ENCODE measurements at places on chromosomes 11 and 22.
A peak's percentile ranks its signal among the peaks of the same experiment; 100 is the strongest.

GRCh38 chr11:68347841-68348240, 35.5 kb downstream of the LRP5 start:
- no peak for DNase-seq

GRCh38 chr11:93783765-93784144, 327 bp upstream of the MED17 start:
- DNase-seq: peak; percentile 4

DNA sequence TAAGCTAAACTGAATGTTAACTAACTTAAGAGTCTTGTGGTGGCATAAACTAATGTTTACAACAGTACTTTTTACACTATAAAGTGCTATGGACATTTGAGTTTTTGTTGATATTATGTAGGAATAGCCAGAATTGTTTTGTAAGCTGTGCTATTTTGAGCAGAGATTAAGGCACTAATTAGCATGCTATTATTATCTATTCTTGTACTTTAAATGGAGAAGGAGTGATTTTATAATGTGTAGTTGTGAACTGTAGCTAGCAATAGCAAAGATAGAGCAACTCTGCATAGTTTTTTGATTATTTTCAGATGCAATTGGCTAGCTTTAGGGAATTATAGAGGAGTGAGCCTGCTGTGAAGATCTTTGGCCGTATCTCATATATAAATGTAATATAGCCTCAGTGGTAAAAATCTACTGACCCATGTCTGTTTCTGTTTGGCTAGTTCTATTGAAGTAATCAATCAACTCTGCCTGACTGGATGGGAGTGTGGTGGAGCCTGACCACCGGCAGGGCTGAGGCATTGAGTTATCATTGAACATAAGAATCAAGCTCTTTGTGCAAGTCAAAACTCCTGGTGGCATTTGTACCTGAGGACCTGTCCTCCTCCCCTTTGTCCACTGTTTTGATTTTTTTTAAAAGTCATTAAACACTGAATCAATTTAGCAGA, 34.3 kb downstream of the NCAM1 start:
- no peak for DNase-seq

GRCh38 chr11:90363739-90364138, 140.9 kb upstream of the CHORDC1 start:
- no peak for DNase-seq

- DNase-seq: no peak
These were observed 42.4 kb upstream of the WEE1 start for GRCh38 chr11:9530901-9531625.

GRCh38 chr11:94876645-94877442, 96.5 kb downstream of the CWC15 start:
- peak; percentile 97 for DNase-seq

GRCh38 chr11:129278586-129279319, 86.6 kb upstream of the ARHGAP32 start:
- DNase-seq: no peak

GRCh38 chr11:6443269-6444003, 2.6 kb upstream of the HPX start:
- peak; percentile 38 for DNase-seq

- DNase-seq: no peak
These were observed 93.2 kb downstream of the PLEKHA7 start for GRCh38 chr11:16921019-16921418.

DNA sequence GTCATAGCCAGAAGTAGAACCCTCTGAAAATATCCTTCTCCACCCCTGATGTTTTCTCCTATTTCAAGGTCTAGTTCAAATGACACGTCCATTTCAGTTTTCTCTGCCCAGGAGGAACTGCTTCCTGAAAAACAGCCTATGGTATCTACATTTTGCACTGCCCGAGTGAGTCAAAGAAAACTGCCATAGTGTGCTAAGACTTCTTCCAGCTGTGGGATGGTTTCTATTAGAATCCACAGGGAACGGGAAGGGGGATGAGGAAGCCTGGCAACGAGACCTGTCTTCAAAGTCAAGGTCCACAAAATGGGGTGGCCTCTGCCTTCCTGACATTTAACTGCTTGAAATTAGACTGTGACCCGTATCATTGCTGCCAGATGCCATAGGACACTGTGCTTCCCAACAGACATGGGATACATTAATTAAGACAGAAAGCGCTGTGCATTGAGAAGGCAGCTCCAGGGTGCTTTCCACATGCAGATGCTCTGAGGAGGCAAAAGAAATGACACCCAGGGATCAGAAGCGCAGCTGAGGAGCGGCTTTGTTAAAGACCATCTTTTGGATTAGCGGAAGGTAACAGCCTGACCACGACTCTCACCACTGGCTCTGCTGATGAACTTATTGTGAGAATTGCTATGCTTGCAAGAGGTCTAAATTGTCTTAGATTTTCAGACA, 39.4 kb upstream of the NUP50 start:
- DNase-seq: no peak

GRCh38 chr11:77199137-77199745, 71.2 kb downstream of the MYO7A start:
- DNase-seq: no peak

DNA sequence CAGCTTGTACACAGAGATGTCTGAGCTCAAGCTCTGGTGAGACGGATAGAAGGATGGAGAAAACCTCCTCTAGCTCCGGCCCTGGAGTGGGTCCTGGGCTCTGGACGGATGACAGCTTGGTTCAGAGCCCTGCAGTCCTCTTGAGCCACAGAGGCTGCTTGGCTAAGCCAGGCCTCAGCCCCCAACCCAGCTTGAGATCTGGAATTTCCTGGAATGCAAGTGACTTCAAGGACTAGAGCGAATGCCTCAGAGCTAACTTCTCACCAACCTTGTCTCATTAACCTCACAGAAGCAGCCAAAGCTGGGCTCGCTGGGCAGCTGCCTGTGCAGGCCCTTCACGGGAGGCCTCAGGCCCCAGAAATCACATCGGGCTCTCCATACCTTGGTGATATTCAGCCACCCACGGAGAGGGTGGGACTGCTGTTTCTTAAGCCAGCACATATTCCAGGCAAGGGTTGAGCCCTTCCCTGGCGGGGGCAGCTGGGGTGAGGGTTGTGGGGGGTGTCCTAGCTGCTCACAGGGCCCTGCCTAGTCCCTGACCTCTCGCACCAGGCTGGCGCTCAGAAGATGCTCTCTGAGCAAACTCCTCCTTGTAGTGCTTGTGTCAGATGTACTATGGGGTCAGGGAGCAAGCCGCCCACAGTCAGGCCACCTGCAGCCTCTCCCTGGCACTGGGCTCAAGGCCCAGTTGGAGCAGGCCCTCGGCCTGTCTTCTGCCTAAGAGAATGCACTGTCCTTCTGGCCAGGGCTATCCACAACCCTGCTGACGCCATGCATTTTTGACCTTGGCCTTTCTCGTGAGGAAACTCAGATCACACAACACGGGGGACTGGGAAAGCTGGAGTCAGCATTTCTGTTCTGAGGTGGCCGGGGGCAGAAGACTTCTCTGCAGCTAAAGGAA, 73.6 kb upstream of the TTLL12 start:
- DNase-seq: no peak

DNA sequence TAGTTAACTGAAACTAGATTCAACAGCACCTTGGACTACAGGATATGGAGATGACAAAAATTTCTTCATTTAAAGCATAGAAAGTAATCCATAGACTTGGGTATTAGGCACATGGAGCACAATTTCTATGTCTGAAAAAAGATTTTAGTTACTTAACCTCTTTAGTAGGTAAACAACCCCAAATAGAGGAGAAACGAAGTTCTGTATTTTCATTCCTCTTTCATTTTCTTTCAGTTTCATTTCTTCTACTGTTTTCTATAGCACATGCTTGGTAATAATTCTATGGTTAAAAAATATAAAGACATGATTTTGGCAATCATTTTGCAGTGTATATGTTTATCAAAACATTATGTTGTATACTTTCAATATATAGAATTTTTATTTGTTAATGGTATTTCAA, 99.5 kb downstream of the CASP12 start:
- no peak for DNase-seq

GRCh38 chr11:68993546-68993945, 12.8 kb upstream of the MRGPRD start:
- no peak for DNase-seq

DNA sequence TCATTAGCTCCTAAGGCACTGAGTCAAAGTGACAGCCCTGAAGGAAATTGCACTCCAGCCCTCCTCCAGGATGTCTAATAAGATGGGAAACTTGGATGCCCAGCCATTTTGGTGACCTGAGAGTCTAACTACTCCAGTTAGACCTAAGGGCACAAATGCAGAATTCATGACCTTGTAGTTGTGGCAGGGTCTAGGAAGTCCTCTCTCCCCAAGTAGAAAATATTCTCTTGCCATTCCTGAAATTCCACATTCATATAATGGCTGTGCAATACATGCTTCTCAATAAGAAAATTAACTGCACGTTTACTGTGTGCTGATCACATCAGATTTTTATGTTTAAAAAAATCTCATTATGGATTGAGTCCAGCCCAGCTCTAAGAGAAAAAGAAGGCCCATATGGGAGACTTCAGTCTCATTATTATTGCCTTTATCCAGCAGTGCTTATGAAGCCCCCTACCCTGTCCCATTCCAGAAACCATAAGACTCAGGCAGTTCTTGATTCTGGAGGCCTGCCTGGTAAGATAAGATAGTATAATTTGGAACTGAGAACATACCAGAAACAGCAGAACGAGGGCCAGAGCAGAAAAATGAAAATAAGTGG, 133.7 kb upstream of the LDLRAD3 start:
- DNase-seq: no peak

DNA sequence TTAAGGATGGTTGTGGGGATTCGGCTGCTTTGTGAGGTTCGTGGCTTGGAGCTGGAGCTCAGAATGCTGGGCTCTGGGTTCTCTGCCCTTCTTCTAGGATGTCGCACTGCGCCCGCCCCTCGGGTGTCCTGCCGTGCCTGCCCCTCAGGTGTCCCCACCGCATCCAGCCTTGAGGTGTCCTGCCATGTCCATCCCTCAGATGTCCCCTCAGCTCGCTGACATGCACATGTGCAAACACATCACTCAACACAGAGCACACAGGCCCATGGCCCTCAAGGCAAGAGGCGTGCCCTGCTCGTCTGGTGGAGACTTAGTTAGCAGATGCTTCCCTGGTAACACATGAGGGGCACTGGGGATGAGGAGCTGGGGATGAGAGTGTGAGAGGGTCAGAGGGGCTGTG, 359.3 kb downstream of the TBC1D22A start:
- DNase-seq: no peak

DNA sequence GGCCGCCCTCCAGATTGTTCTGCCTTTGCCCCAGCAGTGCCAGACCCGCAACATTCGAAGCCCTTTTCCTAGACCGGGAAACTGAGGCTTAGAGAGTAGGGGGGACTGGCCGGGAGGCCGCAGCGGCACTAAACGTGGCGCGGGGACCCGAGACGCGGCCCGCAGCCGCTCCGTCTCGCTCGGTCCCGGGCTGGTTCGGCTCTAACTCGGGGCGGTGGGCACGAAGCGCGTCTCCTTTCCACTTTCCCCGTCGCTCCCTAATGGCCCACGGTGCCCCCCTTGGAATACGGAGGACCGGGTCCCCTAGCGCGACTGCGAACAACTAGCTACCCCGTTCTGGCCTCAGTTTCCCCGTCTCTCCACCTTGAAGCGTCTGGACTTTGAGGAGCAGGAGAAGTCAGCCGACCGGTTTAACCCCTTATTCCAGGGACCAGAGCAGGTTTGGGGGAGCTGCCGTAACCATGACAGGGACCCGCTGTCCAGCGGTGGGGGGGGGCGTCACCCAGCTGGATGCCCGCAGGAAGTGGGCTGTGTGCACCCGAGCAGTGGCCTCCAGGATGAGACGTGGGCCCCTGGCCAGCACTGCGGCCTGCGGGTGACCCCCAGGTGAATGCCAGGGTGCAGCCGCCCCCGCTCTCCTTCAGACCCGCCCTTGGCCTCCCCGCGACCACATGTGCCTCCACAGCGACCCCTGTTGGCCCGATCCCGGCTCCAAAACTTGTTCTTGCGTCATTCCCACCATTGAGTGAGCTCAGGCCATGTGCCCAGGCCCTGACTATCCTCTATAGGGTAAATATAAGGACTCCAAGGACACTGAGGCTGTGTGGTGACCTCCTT, 1.1 kb downstream of the CDC42EP1 start:
- DNase-seq: peak; percentile 83
